Effector memory CD4-positive, alpha-beta T cell (primary cell): ENCODE measurements at places on chromosomes 6 and 20.

DNA sequence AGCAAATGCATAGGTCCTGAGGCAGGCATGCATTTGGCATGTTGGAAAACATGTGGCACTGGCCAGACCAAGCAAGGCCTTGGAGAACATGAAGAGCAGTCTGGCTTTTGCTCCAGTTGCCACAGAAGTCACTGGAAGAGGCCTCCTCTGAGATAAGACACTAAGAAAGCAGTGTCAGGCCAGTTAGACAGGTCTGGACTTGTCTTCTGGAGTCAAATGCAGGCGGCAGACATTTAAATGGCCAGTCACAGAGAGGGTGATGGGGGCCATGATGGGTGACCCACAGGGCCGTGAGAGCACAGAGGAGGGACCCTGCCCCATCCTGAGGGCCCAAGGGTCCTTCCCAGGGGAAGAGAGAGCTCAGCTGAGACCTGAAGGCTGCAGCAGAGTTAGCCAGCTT lies 26.7 kb upstream of the ADA start:
- no peak for DNase-seq

DNA sequence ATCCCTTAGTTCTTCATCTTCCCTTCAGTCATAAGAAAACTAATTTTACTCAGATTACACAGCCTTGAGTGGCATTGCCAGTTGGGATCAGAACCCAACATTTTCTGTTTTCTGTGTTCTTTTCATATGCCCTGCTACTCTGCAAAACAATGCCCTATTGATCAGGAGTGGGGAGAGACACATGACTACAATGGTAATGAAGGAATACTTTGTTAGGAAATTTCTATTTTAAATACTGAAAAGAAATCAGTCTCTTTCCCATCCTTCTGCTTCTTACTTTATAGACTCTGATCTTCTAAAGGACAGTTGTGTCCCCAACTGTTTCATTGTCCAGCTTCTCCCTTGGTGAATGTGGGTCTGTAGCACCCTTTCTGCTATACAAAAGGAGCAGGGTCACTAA lies 5.5 kb upstream of the PKIB start:
- no peak for DNase-seq

- DNase-seq = no peak
Measured at GRCh38 chr6:94269256-94269655, 849.9 kb upstream of the EPHA7 start.

DNA sequence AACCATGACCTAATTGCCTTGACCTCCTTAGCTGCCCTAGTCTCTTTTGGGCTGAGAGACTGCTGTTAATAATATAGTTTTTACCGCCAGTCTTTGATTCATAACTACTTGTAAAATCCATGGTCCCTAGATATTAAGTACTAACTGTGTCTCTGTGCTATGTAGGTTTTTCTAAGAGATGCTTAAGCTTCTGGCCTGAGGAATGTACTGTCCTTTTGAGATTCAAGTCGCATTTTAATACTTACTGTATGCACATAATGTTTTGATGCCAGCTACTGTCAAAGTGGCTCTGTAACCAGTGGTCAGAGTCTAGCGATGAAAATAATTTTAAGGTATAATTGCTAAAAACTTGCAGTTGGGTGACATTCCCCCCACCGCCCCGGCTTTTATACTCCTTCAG lies 2.1 kb downstream of the AKAP12 start:
- no peak for DNase-seq

DNA sequence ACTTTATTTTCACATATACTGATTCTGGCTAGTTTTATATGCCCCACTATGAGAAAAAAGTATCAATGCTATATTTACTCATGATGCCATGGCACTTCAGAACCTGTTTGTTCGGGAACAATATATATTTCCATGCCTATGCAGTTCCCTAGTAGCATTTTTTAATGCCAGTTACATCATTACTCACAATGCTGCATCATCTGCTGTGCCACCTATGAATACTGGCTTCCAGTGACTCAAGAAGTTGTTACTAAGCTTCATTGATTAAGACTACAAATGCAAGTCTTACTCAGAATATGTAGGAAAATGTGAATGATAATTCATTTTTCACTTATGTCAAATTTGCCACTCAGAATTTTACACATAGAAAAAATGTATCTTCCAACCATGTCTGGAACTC lies 97.9 kb downstream of the MAFB start:
- DNase-seq = no peak

DNA sequence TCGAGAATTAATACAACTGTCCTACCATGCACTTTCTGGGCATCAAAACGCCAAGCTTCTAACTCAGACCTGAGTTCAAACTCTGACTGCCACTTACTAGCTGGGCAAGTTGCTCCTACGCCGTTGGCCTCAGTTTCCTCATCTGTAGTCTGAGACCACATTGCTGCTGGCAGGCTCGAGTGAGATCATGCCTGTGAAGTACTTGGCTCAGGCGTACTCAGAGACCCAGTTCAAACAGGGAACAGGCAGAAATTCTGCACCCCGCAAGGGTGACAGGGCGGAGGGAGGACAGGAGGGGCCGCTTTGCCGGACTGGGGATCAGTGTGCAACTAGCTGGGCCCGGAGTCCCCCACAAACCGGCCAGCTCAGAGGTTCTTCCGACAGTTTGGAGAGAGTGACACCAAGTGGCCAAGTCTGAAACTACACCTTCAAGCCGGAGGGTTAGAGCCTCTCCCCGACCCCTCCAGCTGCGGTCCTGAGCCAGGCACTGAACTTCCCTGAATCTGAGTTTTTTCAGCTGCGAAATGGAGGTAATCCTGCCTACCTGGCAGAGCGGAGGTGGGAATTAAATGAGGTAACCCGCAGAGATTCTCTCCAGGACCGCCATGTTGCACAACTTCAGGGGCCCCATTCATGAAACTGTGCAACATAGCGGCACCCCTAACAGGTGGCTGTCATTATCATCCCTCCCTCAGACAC lies 46.0 kb upstream of the PTPN1 start:
- peak; percentile 42 for DNase-seq

GRCh38 chr20:42530855-42531448 lies 658.8 kb downstream of the PTPRT start:
- DNase-seq = no peak

DNA sequence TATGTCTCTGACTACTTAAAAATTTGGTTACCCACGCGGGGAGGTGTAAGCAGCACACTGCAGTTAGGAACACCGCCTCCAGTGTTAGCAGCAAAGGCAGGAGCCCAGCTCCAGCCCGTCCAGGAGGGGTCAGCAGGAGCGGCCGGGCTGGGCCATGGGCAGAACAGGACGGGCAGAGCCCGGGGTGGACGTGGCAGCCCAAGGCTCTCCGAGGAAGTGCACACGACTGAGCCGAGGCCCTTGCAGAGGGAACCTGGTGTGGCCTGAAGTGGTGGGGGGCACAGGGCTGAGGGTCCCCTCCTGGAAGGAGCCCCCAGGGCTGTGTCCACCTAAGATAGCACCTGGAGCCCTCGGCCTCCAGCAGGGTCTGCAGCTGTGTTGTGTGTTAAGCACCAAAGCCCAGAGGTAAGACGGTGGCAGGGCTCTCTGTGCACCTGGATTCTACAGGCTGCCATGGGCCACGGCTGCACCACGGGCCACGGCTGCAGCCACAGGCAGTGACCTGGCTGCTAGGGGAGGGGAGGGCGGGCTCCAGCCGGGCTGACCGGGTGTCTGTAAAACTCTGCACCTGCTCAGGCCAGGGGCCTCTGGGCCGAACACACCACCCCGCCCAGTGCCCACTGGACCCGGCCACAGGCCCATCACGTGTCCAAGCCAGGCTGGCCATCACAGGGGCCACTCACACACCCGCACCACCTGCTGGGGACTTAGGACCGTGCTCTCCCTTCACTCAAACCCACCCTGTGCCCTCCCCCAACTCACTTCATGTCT lies 6.6 kb downstream of the SLC2A4RG start:
- DNase-seq = no peak

GRCh38 chr6:166360243-166361076 lies 18.1 kb upstream of the SFT2D1 start:
- DNase-seq = no peak

DNA sequence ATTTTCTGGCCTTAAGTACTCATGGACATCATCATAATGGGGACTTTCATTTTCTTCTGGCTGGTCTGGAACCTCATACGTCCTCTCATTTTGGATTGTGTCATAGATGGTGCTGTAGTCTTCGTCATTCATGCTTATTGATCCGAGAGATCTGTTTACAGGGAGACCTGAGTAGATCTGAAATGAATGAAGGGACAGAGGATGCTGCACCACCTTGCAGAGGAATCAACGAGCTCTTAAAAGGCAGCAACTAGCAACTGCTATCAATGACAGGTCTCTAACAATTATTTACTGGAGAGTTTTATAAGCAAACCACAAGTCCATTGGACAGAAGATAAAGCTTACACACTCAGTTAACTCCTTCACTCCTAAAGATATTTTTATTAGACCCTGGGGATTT lies 49.7 kb upstream of the ENPP4 start:
- no peak for DNase-seq

- no peak for DNase-seq
Measured at GRCh38 chr6:166109608-166110007, 58.0 kb downstream of the TBXT start.

GRCh38 chr6:129606664-129607063 lies 103.3 kb downstream of the ARHGAP18 start:
- no peak for DNase-seq

- DNase-seq = no peak
Measured at GRCh38 chr20:7411075-7411474, 529.2 kb downstream of the HAO1 start.

GRCh38 chr6:133288662-133289061 lies 47.5 kb downstream of the EYA4 start:
- no peak for DNase-seq

DNA sequence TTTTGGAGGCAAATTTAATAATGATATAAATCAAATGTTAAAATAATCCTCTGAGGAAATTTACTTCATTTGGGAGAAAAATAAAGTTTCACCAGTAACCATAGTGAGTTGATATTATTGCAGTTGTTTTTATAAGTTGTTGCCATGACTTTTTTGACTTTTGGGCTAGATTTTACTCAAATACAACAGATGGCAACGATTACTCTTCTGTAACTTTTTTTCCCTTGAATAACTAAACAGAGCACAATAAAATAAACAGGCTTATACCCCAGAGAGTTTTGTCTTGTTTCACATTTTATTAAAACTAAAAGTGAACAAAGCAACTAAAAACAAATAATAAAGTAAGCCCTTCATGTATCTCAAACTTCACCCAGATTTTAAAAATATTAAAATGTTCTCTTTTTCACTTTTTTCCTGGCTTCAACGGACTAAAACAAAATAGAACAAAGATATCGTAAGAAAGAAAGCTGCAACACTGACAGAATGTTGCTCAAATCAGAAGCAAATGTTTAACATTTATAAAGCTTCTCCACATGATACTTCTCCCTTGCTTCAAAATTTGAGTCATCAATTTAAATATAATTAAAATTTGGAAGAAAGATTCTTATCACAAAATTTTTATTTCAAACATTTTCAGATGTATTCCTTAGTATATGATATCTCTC lies 42.5 kb upstream of the BMP5 start:
- DNase-seq = no peak

DNA sequence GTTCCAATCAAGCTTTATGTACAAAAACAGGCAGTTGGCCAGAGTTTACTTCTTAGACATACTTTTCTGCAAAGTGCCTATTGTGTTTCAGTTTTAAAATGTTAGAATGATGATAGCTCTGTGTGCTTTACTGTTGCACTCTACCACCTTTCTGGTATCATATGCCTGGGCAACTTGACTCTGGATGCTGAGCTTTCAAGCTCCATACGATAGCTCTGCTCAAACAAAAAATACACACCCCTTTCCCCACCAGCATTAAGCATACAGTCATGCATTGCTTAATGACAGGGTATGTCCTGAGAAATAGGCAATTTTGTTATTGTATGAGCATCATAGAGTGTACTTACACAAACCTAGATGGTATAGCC lies 123.1 kb downstream of the RCAN2 start:
- DNase-seq = no peak

- no peak for DNase-seq
Measured at GRCh38 chr6:26475823-26476729, 18.3 kb downstream of the BTN2A1 start.

GRCh38 chr6:43658161-43658560 lies 13.3 kb downstream of the RSPH9 start:
- DNase-seq = no peak

GRCh38 chr6:153215242-153215641 lies 84.2 kb upstream of the RGS17 start:
- no peak for DNase-seq

- DNase-seq = no peak
Measured at GRCh38 chr6:77839292-77839691, 186.5 kb downstream of the MEI4 start.

- DNase-seq = no peak
Measured at GRCh38 chr20:19330038-19330437, 117.6 kb downstream of the SLC24A3 start.

GRCh38 chr6:91099479-91099878 lies 512.6 kb upstream of the MAP3K7 start:
- no peak for DNase-seq

- no peak for DNase-seq
Measured at GRCh38 chr6:31465718-31466117, 32.2 kb upstream of the MICB start.

GRCh38 chr6:152093711-152094110 lies 286.2 kb downstream of the ESR1 start:
- DNase-seq = no peak

DNA sequence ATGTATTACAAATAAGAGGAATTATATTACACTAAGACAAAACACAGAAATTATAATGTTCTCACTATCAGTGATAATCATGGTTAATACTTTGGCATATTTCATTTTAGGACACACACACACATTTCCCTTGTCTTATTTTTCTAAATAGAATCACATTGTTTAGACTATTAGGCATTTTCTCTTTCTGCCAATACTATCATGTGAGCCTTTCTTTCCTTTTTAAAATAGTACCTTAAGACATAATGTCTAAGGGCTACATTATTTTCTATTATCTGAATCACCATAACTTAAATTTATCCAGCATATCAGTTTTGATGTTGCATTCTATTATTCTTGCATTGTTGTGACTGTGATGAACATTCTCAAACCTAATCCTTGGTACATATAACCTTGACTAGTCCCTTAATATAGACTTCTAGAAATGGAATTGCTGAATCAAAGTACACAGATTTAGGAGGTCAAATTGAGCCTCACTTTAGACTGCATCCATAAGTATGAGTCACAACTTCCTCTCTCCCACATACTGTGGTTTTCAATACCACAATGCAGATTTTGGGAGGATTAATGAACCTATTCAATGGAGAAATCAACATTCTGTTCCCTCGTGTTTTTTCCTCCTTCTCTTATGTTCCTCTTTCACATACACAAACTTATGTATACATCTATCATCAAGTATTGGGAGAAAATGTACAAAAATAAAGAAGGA lies 212.6 kb downstream of the MOXD1 start:
- DNase-seq = no peak

DNA sequence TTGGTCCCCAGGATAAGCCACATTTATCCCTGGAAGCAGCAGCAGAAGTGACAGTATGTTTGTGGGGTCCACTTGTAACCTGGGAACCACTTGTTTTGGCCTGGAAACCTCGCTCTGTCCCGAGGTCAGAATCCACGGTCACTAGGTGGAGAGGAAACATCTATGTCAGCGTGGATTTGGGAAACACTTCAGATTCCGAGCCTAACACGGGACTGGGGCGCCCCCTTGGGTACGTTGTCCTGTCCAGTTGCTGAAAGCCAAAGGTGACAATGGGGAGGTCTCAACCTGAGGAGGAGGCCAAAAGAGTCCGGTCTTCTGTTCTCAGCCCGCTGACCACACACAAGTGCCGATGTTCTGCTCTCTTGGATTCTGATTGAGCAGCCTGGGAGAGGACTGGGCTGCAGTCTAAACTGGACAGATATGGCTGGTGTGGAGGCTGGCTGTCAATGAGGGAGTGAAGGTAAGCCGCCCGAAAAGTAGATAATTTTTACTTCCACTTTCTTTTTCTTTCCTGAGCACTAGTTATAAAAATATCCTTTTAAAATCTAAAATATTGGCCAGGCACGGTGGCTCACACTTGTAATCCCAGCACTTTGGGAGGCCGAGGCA lies 4.9 kb upstream of the ZFP57 start:
- DNase-seq = no peak
